ENCODE measurements at places on chromosomes 4 and X.

- peak; percentile 8 for DNase-seq
These were observed 45.2 kb downstream of the HTRA3 start for GRCh38 chr4:8314691-8315255.

GRCh38 chrX:27878862-27879261 lies 71.1 kb downstream of the MAGEB10 start:
- no peak for DNase-seq

DNA sequence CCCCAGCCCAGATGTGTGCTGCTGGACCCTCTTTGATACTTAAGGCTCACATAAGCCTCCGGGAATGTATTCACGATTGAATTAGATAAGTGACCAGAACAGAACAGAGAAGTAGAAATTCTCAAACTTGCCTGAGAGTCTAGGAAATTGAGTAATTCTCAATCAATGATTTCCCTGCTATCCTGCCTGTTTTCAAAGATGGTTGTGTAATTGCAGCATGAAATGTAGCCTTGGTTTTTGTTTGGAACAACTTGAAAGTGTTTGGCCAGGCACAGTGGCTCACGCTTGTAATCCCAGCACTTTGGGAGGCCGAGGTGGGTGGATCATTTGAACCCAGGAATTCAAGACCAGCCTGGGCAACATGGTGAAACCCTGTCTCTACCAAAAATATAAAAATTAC lies 41.2 kb downstream of the TNIP2 start:
- DNase-seq: no peak

DNA sequence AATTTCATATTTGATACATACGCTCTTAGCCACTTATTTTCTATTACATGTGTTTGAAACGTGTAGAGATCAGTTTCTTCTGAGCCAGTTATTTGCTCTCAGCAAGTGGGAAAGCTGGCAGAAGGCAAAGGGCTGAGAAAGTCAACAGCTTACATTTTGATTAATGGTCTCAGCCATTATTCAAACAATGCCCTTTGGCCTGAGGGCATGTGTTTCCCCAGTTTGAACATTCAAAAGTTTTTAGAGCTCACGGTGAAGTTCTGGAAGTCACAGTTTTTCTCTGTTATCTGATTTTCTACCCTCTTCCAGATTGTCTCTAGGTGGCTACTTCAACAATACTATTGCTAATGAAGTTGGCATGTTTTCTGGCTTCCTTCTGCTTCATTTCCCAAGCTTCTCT lies 591.8 kb upstream of the CPEB2 start:
- no peak for DNase-seq

DNA sequence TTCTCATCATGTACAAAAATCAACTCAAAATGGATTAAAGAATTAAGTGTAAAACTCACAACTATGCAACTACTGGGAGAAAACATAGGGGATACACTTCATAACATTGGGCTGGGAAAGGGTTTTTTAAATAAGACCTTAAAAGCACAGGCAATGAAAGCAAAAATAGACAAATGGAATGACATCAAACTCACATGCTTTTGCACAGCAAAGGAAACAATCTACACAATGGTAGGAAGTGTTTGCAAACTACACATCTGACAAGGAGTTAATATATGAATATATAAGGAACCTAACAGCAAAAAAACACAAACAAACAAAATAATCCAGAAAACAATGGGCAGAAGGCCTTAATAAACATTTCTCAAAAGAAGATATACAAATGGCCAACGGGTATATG lies 57.9 kb downstream of the FREM3 start:
- DNase-seq: no peak

GRCh38 chrX:46381630-46382029 lies 163.6 kb downstream of the ZNF674 start:
- DNase-seq: no peak

GRCh38 chr4:53235547-53235946 lies 130.3 kb downstream of the SCFD2 start:
- DNase-seq: no peak

GRCh38 chrX:96924581-96924980 lies 40.9 kb downstream of the RPA4 start:
- DNase-seq: no peak

GRCh38 chrX:78105944-78106650 lies 2.0 kb downstream of the PGK1 start:
- DNase-seq: no peak

DNA sequence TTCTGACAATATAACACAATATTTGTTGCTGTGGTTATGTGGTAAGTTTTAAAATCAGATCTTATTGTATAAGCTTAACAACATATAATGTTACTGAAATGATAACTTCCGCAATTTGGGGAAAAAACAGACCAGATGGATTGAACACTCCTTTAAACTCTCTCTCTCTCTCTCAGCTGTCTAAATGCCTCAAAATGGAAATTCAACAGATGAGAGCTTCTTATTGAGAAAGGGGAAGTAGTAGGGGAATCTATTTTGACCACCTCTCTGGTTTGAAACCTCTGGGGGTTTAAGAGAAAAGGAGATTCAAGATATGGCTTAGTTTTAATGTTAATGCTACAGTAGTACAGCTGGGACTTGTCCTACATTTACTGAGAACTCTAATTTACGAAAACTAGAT lies 40.3 kb downstream of the DMD start:
- DNase-seq: no peak

- peak; percentile 63 for DNase-seq
These were observed 6.7 kb downstream of the FGFBP2 start for GRCh38 chr4:15956179-15956850.

GRCh38 chr4:29717287-29718057 lies 1002.7 kb upstream of the PCDH7 start:
- no peak for DNase-seq

DNA sequence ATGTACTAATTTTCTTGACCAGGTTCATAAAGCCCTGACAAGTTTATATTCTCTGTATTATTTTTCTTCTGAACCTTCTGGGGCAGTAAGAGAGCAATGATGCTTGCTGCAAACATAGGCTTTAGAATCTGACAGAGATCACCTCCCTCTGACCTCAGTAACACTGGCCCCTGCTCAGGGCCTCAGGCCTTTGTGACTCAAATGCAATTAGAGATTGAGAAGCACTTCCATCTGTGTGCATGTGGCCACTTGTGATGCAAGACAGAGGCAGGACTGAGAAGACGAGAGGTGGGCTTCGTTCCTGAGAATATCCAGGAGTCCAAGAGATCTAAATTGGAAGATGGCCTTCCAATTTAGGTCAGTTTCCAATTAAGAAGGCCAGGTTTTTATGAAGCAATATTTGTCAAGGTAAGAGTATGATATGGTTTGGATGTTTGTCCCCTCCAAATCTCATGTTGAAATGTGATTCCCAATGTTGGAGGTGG lies 82.8 kb upstream of the VEGFC start:
- no peak for DNase-seq

- DNase-seq: no peak
These were observed 336.8 kb upstream of the PPARGC1A start for GRCh38 chr4:24226667-24227066.

DNA sequence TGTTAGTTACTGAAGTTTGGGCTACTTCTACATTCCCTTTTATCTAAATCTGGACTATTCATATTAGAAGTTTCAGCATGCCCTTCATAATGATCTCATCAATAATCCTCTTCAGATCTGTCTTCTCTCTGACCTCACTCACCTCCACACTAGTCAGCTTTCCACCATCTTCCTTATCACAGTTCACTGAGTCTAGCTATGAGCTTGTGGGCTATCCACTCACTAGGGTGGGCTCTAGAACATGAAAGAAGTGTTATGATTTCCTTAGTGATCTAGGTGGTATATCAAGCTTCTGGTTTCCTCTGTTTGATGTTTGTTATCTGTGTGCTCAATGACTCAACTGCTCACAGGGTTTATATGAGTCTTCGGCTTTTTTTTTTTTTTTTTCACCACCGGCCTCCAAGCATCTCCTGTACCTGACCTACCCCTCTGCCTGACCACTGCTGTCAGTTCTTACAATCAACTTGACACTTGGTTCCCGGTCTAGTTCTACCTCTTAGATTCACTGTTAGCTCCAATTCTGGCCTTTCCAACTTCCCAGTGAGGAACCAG lies 103.1 kb downstream of the PAPSS1 start:
- peak; percentile 12 for DNase-seq

- no peak for DNase-seq
These were observed 41.8 kb upstream of the HS3ST1 start for GRCh38 chr4:11470438-11471045.

- no peak for DNase-seq
These were observed 83.0 kb downstream of the FAM193A start for GRCh38 chr4:2619459-2619858.

DNA sequence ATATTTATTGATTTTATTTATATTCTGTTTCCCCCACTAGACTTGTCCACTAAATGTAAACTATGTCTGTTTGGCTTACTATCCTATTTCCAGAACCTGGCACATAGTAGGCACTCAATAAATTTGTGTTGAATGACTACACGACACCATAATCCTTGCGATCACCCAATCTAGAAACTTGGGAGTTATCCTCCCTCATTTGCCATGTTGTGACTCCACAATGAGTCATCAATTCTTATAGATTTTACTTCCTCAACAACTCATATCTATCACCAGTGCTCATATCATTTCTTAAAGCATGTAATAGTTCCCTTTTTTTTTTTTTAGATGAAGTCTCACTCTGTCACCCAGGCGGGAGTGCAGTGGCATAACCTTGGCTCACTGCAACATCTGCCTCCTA lies 39.9 kb upstream of the VAMP7 start:
- DNase-seq: no peak

DNA sequence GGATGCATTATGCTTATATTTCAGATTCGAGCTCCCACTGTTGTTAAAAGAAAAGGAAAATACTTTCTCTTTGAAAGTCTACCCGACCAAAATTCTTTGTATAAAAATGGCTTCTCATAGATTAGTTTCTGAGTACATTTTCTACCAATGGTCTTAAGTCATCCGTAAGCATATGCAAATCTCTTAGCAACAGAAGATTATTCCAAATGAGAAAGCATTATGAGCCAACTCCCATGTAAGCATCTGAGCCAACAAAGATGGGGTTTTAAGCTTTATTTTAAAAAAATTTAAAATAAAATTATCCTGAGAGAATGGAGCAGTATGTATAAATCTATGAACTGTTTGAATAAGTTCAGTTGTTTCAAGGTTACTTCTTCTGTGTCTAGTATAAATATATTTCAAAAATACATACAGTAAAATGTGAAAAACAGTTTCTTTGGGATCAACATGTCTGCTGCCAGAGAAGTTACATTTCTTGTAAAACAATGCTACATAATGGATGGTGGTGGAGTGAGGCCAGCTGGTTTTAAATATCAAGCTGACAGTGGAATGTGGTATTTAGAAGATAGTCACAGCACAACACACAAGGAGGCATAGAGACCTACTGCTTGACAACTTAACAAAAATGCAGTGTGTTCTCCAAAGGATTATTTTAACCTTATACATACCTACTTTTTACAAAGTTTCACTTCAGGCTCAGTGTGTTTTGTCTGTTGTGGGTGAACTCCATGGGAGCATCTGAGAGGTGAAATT lies 199.5 kb upstream of the DIPK2B start:
- no peak for DNase-seq

DNA sequence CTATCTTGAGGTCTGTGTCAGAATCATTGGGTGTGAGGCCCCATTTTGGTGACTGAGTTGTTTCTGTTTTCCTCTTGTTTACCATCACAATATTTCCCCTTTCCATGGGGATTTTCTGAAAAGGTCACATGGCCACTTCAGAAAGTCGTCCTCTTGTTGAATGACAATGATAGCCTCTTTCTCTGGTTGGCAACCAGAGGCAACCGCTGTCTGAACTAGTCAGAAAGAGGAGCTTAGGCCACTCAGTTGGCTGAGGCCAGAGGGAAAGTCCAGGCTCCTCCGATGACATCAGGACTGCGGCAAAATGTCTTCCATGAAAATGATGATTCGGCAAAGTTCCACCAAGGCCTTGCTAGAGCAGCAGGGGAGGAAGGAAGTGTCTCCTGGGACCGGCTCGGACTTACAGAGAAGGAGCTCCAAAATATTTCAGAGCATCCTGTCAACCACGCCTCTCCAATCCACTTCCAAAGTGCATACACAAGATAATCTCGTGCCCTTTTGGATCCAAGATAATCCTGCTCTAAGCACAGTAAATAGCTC lies 19.1 kb upstream of the RBM47 start:
- no peak for DNase-seq

DNA sequence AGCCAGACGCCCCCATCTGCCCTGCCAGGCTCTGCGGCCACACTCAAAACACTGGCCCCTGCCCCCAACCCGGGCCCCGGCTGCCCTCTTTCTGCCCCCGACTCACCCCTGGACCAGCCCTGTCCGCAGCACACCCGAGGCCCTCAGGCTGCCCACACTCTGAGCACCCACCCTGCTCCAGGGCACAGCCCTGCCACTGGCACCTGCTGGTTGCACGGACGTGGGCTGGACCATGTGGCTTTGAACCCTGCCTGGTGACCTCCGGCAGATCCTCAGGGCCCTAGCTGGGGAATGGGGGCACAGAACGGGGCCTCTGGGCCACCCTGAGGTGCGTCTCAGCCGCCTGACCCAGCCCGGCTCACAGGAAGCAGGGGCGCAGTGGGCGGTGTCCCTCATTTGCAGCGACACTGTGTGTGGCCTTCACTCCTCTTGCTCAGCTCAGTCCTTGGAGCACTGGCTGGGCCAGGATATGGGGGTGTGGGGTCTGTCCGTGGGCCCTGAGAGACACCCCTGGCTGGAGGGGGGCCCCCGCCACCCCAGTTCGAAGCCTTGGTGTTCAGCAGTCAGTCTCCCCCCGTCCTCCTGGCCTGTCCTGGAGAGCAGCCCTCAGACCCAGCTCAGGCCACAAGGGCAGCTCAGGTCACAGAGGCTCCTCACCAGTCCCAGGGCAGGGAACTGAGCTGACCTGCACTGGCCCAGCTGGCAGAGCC lies 73.2 kb downstream of the FAM53A start:
- DNase-seq: no peak

- no peak for DNase-seq
These were observed 84.9 kb downstream of the RAB28 start for GRCh38 chr4:13399257-13399656.

All from SJSA1 (cell line).